Activated T-cell treated with anti-CD3 and anti-CD28 coated beads for 48 hours (primary cell): ENCODE measurements at places on chromosomes 4 and X.

- DNase-seq = no peak
Observed at GRCh38 chr4:121220698-121221097, 56.6 kb upstream of the TNIP3 start.

GRCh38 chrX:40074080-40074958, 23.4 kb downstream of the BCOR start:
- no peak for DNase-seq

DNA sequence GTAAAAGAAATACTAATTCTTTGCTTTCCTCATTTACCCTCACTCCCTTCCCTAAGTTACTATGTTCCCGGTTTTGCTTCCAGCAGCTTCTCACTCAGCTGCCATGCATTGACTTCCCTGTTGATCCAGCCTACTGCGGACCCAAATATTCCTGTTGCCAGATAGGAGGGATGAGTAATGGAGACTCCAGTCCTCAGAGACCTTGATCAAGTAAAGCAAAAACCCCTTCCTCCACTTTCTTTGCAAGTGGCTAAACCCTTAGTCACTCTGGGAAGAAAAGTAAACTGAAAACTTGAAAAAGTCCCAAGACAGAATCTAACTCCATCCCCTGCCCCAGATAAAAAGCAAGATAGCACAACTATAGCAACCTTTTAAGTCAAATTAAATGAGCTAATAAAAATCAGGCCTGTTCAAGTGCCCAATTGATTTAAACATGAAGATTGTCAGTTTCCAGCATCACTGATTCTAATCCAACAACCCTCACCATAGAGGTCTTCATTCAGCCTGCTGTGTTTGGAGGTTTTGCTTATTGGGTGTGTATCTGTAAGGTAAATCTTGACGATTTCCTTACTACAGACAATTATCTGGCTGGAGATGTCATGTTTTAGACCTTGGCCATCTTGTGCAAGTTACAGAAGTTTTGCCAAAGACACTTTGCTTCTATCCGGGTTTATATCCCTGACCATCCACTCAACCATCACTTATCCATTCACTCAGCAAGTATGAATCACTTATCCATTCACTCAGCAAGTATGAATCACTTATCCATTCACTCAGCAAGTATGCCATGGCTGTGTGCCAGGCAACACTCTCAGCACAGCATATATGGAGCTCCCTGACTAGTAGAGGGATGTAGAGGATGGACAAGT, 17.6 kb downstream of the FGFBP1 start:
- no peak for DNase-seq

- no peak for DNase-seq
Observed at GRCh38 chr4:168537571-168537970, 40.7 kb downstream of the PALLD start.

DNA sequence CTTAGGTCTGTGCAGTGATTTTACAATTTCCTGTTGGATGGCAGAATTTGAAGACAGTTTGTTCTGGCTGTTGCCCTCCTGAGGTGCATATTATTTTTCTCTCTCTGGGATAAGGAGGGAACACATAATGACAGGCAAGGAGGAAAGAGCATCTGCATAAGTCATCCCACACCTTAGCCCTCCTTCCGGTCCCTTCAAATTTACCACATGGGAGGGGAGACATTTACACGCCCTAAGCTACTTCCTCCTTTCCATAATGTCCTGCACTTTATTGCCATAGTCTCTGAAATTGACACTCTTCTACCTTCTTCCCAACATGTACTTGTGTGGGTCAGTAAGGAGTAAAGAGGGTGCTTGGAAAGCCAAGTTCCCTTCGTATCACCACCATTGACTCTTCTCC, 13.9 kb downstream of the SMPX start:
- DNase-seq = no peak

DNA sequence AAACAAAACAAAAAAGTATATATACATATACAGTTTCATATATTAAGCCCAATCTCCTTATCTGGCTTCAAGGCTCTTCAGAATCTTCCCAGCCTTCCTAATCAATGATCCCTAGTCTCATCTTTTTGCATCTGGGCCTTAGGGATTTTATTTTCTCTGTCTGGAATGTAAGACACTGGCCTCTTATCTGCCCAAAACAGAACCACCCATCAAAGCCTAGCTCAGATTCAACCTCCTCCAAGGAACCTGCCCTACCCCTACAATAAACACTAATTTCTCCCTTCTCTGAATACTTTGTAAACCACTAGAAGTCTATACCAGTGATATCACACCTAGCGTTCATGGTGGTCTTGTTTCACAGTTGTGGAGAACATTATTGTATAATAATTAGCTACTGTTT, 23.2 kb upstream of the GAB1 start:
- no peak for DNase-seq

- no peak for DNase-seq
Observed at GRCh38 chr4:8838296-8838960, 33.2 kb downstream of the HMX1 start.
